SJSA1 (cell line): ENCODE measurements at places on chromosomes 3 and 15.

GRCh38 chr3:125401402-125401801, 26.3 kb upstream of the ZNF148 start:
- DNase-seq, result peak; percentile 57
- no peaks in the 10 kb centered on the region for H3K27me3 ChIP-seq
- peak overlapping the region; percentile 73 for H3K27ac ChIP-seq
- peaks cover 17% of the 10 kb centered on the region for H3K4me1 ChIP-seq
- no peak overlapping the region for H3K4me3 ChIP-seq

GRCh38 chr3:31289584-31289983, 243.1 kb upstream of the STT3B start:
- no peaks in the 10 kb centered on the region for H3K27me3 ChIP-seq
- no peak overlapping the region for H3K4me3 ChIP-seq
- no peaks in the 10 kb centered on the region for H3K36me3 ChIP-seq
- H3K27ac ChIP-seq, result no peak overlapping the region

GRCh38 chr15:70772402-70772801, 9.0 kb upstream of the UACA start:
- H3K27ac ChIP-seq, result no peak overlapping the region
- H3K4me3 ChIP-seq, result no peak overlapping the region
- H3K4me1 ChIP-seq, result peaks cover 42% of the 10 kb centered on the region
- H3K27me3 ChIP-seq, result no peaks in the 10 kb centered on the region
- DNase-seq, result no peak
- H3K36me3 ChIP-seq, result no peaks in the 10 kb centered on the region

DNA sequence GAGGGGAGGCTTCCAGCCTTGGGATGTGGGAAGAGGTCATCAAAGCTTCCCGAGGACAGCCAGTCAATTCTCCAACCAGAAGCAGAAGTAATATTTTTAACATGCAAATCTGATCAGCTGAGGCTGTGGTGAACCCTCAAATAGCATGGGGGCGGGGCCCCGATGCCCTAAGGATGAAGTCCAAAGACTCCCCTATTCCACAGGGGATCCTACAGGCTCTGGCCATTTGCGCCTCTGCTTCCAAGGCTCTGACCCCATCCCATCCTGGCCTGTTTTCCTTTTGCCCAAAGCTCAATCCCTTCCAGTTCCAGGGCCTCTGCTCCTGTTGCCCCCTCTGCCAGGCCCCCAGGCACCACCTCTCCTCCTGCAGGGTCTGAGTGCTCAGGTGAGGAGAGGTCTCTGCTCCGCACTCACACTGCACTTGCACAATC, 6.7 kb upstream of the CSK start:
- peaks cover 14% of the 10 kb centered on the region for H3K4me1 ChIP-seq
- H3K27me3 ChIP-seq, result peaks cover 3% of the 10 kb centered on the region; the same call in 1 of the 2 replicates
- no peaks in the 10 kb centered on the region for H3K36me3 ChIP-seq
- no peak for DNase-seq
- H3K27ac ChIP-seq, result no peak overlapping the region

DNA sequence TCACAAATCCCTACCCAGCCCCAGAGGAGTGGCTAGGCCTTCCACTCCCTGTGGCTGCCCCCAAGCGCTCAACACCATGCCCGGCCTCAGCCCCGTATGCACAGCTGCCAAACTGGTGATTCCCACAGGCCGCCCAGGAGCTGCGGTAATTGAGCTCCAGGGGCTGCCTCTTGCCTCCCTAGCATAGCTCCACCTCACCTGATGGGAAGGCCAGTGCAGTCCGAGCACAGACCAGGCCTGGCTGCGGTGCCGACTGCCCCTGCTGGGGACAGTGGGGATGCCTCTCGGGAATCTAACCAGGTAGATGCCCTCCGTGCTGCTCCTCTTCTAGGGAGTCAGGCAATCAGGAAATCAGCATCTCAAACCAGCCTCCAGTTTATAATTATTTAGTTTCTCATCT, 25.9 kb downstream of the SCN5A start:
- H3K4me3 ChIP-seq, result no peak overlapping the region
- no peak overlapping the region for H3K27ac ChIP-seq
- H3K27me3 ChIP-seq, result no peaks in the 10 kb centered on the region
- DNase-seq, result no peak

DNA sequence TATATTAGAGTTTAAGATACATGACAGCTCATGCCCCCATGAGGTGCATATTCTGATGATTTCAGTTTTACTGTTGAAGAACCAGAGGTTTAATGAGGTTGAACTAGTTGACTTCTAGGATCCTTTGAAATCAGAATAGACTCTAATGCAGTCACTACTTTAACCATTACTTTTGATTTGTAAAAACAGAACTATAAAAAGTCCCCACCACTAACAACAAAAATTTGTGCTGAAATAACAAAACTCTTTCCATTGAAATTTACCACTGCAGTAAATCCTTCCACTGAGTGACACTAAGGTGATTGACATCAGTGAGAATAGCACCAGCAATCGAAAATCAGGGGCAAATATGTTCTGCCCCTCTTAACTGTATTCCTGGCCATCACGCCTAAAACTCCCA, 214.1 kb downstream of the SHQ1 start:
- H3K36me3 ChIP-seq, result no peaks in the 10 kb centered on the region
- H3K27me3 ChIP-seq, result no peaks in the 10 kb centered on the region
- DNase-seq, result no peak
- no peak overlapping the region for H3K4me3 ChIP-seq

DNA sequence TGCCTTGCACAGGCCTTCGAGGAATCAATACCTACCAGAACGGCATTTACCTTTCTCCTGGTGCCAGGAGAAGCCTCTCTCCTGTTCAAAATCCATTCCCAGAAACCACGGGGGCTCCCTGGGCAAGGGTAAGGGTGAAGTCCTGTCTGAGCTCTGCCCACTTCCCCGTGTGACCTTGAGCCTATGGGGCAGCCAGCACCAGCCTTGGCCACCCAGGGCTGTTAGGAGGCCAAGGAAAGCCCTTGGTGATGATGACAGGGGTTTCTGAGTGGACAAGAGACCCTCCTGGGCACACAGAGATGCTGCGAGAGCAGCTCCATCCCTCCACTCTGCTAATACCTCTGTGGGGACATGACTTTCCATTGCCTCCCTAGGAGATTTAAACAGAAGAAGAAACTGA, 5.9 kb downstream of the SCN5A start:
- no peaks in the 10 kb centered on the region for H3K36me3 ChIP-seq
- no peaks in the 10 kb centered on the region for H3K27me3 ChIP-seq
- no peak for DNase-seq
- H3K27ac ChIP-seq, result no peak overlapping the region
- H3K4me1 ChIP-seq, result peaks cover 2% of the 10 kb centered on the region

GRCh38 chr15:78070049-78070700, 7.3 kb downstream of the TBC1D2B start:
- no peak for DNase-seq
- H3K36me3 ChIP-seq, result peaks cover 10% of the 10 kb centered on the region
- no peaks in the 10 kb centered on the region for H3K27me3 ChIP-seq

DNA sequence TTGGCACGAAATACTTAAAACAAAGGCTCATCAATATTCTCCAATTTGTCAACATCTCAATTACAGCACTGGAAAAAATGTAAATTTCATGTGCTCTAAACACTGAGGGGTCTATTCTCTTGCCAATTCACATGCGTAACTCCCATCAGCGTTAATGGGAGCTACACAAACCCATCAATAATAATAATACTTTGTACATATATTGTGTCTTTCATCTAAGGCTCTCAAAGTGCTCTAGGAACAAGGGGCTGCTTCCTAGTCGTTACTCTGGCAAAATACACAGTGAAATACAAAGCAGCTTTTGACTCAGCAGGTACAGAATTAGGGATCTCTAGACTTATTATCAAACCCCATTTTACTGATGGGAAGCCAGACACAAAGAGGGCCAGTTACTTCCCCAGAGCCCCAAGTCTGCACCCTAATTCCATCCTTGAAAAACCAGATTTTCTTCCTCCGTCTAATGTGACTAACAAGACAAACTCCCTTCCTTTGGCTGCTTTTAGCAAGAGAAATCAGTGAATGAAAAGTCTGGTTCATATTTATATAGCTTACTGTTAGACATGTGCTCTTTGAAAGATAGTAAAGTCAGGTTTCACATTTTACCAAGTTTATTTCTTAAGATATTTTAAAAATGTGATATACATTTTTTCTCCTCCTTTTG, 20.0 kb downstream of the MEIS2 start:
- no peaks in the 10 kb centered on the region for H3K27me3 ChIP-seq
- H3K4me3 ChIP-seq, result no peak overlapping the region
- DNase-seq, result no peak
- H3K4me1 ChIP-seq, result no peaks in the 10 kb centered on the region
- no peak overlapping the region for H3K27ac ChIP-seq

GRCh38 chr3:88150371-88150770, 612 bp downstream of the C3orf38 start:
- peak overlapping the region; percentile 77 for H3K4me3 ChIP-seq
- H3K27ac ChIP-seq, result peak overlapping the region; percentile 73
- DNase-seq, result no peak
- H3K27me3 ChIP-seq, result no peaks in the 10 kb centered on the region
- H3K36me3 ChIP-seq, result peaks cover 27% of the 10 kb centered on the region
- peaks cover 6% of the 10 kb centered on the region; the same call in 1 of the 2 replicates for H3K4me1 ChIP-seq

GRCh38 chr3:81394651-81395524, 366.6 kb downstream of the GBE1 start:
- H3K36me3 ChIP-seq, result no peaks in the 10 kb centered on the region
- H3K27me3 ChIP-seq, result no peaks in the 10 kb centered on the region
- no peaks in the 10 kb centered on the region for H3K4me1 ChIP-seq
- DNase-seq, result no peak

DNA sequence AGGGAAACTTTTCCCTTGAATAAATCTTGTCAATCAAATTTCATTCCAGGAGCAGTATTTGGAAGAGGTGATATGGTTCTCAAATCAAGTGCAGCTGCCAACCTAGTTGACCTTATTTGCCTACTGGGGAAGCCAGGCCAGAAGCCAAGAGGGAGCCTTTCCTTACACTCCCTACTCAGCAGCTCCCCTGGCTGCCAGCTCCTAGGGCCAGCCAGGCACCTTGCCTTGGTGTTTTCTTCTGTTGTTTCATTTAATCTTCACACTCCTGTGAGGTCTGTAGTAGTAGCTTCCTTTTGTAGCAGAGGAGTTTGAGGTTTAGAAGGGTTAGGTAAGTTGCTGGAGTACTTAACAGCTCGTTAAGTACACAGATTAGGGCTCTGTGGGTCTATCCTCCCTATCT, 22.6 kb downstream of the MKRN2OS start:
- no peak for DNase-seq
- H3K4me1 ChIP-seq, result no peaks in the 10 kb centered on the region
- no peaks in the 10 kb centered on the region for H3K27me3 ChIP-seq
- H3K27ac ChIP-seq, result no peak overlapping the region
- H3K36me3 ChIP-seq, result no peaks in the 10 kb centered on the region

- no peaks in the 10 kb centered on the region for H3K4me1 ChIP-seq
- no peak for DNase-seq
- no peak overlapping the region for H3K27ac ChIP-seq
- H3K4me3 ChIP-seq, result no peak overlapping the region
These were observed 109.2 kb downstream of the EEFSEC start for GRCh38 chr3:128262457-128262856.

DNA sequence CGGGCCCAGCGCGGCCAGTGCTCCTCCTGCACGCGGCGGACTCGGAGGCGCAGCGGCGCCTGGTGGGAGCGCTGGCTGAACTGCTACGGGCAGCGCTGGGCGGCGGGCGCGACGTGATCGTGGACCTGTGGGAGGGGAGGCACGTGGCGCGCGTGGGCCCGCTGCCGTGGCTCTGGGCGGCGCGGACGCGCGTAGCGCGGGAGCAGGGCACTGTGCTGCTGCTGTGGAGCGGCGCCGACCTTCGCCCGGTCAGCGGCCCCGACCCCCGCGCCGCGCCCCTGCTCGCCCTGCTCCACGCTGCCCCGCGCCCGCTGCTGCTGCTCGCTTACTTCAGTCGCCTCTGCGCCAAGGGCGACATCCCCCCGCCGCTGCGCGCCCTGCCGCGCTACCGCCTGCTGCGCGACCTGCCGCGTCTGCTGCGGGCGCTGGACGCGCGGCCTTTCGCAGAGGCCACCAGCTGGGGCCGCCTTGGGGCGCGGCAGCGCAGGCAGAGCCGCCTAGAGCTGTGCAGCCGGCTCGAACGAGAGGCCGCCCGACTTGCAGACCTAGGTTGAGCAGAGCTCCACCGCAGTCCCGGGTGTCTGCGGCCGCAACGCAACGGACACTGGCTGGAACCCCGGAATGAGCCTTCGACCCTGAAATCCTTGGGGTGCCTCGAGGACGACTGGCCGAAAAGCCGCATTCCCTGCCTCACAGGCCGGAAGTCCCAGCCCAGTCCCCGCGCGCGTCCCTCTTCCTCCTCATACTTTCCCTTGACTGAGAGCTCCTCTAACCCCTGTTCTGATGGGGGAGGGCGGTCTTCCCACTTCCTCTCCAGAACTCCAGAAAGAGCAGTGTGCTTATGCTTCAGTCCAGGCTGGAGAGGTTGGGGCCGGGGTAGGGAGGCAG, 1.4 kb upstream of the IL17RC start:
- H3K36me3 ChIP-seq, result peaks cover 6% of the 10 kb centered on the region; the same call in 1 of the 2 replicates
- peak; percentile 65 for DNase-seq
- H3K27ac ChIP-seq, result peak overlapping the region; percentile 26
- H3K4me3 ChIP-seq, result peak overlapping the region; percentile 50

DNA sequence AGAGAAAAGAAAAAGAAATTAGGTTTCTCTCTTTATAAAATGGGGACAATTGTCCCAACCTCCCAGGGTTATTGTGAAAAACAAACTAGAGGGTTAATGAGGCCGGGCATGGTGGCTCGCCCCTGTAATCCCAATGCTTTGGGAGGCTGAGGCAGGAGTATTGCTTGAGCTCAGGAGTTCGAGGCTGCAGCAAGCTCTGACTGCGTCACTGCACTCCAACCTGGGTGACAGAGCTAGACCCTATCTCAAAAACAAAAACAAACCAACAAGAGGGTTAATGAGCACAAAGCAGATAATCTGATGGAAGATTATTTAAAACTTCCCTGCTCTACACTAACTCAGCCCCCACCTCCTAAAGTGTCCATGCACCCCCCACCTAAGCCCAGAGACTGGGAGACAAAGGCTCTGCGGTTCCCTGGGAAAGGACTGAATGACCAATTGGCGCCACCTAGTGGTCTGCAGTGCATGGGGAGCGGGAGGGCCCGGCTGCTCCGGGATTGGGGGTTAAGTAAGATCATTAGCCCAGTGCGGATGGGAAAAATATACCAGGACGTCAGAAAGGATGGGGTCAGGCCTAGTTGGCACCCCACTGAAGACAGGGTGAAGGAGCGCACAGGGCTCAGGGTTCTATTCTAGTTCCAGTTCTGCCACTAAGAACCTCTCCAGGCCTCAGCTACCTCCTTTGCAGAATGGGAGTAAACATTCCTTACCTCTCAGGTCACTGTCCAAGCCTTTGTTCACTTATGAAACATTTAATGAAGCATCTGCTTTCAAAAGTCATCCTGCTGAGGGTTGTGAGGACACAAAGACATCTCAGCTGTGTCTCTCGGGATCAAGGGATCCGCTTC, 15.6 kb downstream of the PIF1 start:
- no peaks in the 10 kb centered on the region for H3K27me3 ChIP-seq
- H3K4me3 ChIP-seq, result no peak overlapping the region
- 0 out of 2 replicates have a peak, but pooled peaks cover 4% of the 10 kb centered on the region for H3K4me1 ChIP-seq
- peak; percentile 72 for DNase-seq
- H3K36me3 ChIP-seq, result no peaks in the 10 kb centered on the region

DNA sequence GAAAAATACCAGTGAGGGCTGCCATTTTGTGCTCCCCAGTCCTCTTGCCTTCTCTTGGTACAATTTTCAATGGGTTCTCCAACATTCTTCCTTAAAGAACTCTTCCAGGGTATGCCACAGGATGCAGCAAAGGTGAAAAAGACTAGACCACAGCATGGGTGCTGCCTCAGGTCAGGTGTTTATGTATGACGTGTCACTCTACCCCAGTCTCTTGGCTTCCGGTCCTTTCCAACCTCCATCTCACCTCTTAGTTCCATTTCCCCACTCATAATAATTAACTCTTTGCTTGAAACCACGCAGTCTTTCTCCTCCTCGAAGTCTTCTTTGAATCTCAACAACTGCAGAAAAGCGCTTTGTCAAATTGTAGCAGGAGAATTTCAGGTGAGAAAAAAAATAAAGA, 104.7 kb upstream of the TBC1D5 start:
- no peak for DNase-seq
- H3K4me1 ChIP-seq, result no peaks in the 10 kb centered on the region
- H3K4me3 ChIP-seq, result no peak overlapping the region
- H3K36me3 ChIP-seq, result no peaks in the 10 kb centered on the region
